Sciatic nerve (tissue), 2 donors: ENCODE measurements at places on chromosomes 1 and 21. TPM values are rescaled to one million over a fixed set of nuclear protein-coding genes. Genes with fewer than 3 reads are reported as not detected.

DNA sequence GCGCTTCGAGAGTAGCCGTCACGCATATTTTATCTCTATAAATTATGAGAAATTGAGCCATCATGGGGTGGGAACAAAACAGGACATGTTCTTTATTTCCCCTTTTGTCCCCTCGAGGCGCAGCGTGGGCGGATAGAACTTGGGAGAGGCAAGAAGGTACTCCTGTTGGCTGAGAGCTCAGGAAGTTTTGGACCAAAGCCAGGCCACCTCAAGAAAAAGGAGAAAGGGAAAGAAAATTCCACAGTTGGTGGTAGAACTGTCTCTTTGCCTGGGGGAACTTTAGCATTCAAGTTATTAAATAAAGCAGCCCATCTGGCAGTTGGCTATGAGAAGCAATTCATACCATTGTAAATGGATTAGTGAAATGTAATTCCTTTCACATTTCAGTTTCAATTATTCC lies 76.4 kb upstream of the DSCAM start:
- no peak for DNase-seq

GRCh38 chr1:53729456-53730223 lies 9.3 kb downstream of the GLIS1 start:
- no peak for DNase-seq

GRCh38 chr1:15331734-15332133 lies 78.0 kb upstream of the EFHD2 start:
- DNase-seq, result no peak

C1orf167 gene
- total RNA-seq, result 4.1 TPM

GRCh38 chr1:232593717-232594502 lies 36.0 kb downstream of the SIPA1L2 start:
- DNase-seq, result no peak

DNA sequence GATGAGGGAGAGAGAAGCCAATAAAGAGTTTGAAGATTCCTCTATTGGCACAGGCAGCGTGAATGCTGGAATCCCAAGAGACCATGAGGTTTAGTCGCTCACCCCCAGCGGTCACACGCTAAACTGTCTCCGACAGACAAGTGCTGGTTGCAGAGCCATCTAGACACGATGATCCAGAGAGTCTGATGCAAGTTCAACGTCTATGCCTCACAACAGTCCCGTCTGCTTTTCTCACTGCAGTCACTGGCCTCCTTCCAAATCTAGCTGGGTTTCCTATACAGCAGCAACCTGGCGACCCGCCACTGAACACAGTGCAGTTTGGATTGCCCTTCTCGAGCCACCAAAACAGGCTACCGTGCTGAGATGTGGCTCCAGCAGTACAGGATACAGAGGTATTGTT lies 98.6 kb upstream of the KRTAP19-8 start:
- DNase-seq, result no peak

- DNase-seq, result no peak
These were observed 14.4 kb downstream of the KDM4A start for GRCh38 chr1:43664369-43664768.

- DNase-seq, result no peak
These were observed 40.2 kb upstream of the VWA5B1 start for GRCh38 chr1:20250340-20250989.

DNA sequence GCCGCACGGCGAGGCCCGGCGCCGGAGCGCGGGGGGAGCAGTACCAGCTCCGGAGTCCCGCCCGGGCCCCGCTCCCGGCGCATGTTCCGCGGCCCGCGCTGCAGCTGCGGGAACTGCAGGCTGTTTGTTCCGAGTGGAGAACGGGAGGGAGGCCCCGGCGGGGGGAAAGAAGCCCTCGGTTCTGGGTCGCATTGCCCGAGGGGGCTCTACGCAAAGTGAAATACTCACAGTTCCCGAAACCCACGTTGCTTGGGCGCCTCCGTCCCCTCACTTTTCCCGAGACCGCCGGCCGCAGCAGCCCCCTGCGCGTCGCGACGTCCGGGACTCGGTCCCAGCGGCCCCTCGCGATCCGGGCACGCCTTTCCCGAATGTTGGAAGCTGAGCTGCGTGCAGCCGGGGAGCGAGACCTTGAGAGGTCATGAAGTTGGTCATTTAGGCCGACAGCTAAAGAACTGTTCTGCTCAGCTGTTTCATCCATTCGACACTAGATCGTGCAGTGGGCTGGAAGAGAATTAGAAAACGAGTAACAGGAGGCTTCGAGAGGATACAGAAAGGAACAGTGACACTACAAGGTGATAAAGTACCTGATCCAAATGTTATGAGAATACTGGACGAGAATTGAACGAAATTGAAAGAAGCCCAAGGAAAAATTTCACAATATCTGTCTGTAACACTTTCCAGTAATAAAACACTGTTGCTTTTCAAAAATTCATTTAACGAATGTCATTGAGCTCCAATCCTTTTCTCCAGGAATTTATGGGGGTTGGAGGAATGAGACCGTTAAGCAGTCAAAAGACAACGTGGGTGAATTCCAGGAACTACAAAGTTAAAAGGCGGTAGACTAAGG lies 657 bp upstream of the LIN9 start:
- DNase-seq, result no peak
